ENCODE measurements at places on chromosomes 2 and 18.

DNA sequence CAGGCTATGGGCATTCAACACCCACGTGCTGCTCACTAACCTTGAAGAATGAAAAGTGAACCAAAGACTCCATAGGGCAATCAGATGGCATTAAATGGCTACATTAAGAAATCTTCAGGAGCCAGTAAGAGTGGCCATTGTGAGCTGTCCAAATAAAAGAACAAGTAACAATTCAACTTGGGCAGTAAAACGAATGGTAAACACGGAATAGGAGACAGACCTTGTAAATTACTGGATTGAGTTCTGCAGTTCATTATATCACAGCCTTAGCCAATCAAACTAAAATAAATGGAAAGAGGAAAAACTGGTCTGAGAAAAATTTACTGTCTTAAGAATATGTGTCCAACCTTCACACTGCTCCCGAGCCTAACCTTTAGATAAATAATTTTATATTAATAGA, 306.5 kb upstream of the ZNF521 start:
- DNase-seq: no peak

DNA sequence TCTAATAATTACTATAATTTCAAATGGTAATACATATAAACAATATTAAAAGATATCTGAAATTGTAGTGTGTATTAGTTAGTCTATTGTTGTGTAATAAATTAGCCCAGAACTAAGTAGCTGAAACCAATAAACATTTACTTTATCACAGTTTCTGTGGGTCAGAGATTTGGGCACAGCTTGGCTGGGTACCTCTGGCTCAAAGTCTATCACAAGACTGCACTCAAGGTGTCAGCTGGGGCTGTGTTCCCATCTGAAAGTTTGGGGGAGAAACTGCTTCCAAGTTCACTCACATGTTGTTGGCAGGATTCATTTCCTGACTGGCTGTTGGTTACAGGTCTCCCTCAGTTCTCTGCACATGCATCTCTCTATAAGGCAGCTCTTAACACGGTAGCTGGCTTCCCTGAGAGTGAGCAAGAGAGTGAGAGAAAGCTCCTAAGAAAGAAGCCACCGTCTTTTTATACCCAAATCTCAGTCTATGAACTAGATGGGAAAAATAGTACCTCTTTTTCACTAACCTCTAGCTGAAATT, 25.6 kb upstream of the WIPF1 start:
- no peak for DNase-seq

- no peak for DNase-seq
Measured at GRCh38 chr2:225002039-225002655, 40.1 kb downstream of the DOCK10 start.

DNA sequence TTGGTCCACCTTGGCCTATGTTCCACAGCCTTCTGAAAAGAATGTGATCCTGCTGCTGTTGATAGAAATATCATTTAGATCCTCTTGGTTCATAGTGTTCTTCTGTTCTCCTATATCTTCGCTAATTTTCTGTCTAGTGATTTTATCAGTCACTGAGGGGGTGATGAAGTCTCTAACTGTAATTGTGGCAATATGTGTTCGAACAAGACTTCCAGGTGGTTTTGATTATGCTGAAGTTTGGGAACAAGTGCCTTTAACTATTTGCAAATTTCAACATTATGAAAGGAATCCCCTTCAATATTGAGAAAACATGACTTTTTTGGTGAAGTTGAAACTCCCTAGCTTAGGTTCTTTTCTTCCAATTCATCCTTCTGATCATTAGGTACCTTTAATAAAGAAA, 140.4 kb downstream of the MTX2 start:
- no peak for DNase-seq

- no peak for DNase-seq
Measured at GRCh38 chr18:49980896-49981295, 167.6 kb upstream of the ACAA2 start.
